ENCODE measurements at places on chromosomes 1 and 21.
A peak's percentile ranks its signal among the peaks of the same experiment; 100 is the strongest.

DNA sequence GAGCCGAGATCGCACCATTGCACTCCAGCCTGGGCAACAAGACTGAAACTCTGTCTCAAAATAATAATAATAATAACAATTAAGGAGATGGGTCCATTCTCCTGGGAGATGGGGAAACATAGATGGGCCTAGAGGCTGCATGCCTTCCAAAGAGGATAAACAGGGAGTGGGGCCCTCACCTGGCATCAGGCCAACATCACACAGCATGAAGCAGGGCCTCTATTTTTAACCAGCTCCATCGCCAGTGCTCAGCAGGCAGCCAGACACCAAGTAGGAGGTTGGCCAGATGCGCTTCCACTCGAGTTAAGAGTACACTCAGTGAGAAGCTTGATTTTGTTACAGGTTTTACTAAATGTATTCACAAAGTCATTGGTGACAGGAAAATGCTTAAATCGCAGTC lies 352.0 kb downstream of the RRAGC start:
- no peak for DNase-seq

DNA sequence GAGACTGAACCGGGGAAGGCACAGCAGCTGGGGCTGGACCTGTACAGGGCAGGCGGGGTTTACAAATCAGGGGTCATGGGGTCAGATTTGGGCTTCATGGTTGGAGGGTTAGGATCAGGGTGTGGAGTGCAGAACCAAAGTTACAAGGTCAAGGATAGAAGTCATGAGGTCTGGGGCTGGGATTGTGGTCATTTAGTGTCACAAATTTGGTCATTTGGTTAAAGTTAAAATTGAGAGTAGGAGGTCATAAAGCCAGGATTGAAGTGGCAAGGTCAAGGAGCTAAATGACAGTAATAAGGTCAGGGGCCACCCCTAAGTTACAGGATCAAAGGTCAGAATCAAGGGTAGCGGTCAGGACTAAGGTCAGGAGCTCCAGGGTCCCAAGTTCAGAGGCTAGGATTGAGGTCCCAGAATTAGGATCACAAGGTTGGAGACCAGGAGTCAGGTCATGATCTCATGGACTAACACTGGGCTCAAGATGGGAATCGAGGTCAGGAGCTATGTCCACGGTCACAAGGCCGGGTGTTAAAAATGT lies 20.4 kb downstream of the SERINC2 start:
- no peak for DNase-seq

GRCh38 chr1:8708259-8708658 lies 109.2 kb downstream of the RERE start:
- DNase-seq: no peak

- DNase-seq: peak; percentile 70
Observed at GRCh38 chr1:1778663-1779319, 521 bp upstream of the NADK start.

DNA sequence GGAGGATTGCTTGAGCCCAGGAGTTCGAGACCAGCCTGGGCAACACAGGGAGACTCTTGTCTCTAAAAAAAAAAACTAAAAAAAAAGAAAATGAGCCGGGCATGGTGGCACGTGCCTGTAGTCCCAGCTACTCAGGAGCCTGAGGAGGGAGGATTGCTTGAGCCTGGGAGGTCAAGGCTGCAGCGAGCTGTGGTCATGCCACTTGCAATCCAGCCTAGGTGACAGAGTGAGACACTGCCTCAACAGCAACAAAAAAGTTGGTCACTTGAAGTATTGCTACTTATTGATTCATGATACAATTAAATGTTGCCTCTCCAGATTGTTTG lies 57.9 kb upstream of the CXADR start:
- DNase-seq: no peak

- no peak for DNase-seq
Observed at GRCh38 chr1:56472860-56473259, 106.5 kb downstream of the PLPP3 start.

DNA sequence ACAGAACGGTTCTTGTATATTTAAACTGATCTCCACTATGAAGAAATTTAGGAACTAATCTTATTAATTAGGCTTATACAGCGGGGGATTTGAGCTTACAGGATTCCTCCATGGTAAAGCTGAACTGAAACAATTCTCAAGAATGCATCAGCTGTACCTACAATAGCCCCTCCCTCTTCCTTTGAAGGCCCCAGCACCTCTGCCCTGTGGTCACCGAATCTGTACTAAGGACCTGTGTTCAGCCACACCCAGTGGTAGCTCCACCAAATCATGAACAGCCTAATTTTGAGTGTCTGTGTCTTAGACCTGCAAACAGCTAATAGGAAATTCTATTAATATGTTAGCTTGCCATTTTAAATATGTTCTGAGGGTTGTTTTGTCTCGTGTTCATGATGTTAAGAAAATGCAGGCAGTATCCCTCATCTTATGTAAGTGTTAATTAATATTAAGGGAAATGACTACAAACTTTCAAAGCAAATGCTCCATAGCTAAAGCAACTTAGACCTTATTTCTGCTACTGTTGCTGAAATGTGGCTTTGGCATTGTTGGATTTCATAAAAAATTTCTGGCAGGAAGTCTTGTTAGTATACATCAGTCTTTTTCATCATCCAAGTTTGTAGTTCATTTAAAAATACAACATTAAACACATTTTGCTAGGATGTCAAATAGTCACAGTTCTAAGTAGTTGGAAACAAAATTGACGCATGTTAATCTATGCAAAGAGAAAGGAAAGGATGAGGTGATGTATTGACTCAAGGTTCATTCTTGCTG lies 147.2 kb downstream of the NR5A2 start:
- DNase-seq: no peak

- no peak for DNase-seq
Observed at GRCh38 chr1:153532181-153532580, 3.6 kb downstream of the S100A6 start.

- DNase-seq: no peak
Observed at GRCh38 chr1:196543833-196544232, 64.4 kb downstream of the KCNT2 start.

- no peak for DNase-seq
Observed at GRCh38 chr1:203860396-203861025, 888 bp upstream of the SNRPE start.

- no peak for DNase-seq
Observed at GRCh38 chr1:181783208-181783607, 278.3 kb downstream of the ZNF648 start.

DNA sequence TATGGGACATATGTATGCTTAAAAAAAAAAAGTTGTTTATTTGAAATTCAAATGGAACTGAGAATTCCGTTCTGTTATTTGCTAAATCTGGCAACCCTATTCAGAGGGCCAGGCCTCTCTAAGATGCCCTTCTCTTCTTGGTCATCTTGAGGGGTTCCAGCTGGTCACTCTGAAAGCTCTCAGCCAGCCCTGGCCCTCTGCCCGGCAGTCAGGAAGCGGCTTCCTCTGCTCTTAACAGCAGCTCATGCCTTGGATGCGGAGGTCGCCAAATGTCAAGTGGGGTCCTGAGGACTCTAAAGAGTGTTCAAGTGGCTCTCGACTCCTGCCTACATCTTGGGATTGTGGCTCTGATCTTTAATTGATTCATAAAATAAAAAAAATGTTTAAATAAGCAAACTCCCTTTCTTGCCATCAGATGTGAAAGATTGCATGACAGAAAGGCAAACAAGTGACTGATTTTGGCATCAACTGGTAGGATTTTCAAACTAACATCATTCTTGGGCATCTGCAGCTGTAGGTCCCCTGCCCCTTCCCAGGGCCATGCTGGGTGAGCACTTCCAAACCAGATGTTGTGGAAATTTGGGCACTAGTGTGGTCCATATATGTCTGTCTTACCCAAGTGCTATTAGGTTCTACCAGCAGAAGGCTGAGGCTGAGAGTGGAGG lies 130.8 kb downstream of the PRDM2 start:
- no peak for DNase-seq

- no peak for DNase-seq
Observed at GRCh38 chr1:64733581-64734286, 11.1 kb upstream of the RAVER2 start.

DNA sequence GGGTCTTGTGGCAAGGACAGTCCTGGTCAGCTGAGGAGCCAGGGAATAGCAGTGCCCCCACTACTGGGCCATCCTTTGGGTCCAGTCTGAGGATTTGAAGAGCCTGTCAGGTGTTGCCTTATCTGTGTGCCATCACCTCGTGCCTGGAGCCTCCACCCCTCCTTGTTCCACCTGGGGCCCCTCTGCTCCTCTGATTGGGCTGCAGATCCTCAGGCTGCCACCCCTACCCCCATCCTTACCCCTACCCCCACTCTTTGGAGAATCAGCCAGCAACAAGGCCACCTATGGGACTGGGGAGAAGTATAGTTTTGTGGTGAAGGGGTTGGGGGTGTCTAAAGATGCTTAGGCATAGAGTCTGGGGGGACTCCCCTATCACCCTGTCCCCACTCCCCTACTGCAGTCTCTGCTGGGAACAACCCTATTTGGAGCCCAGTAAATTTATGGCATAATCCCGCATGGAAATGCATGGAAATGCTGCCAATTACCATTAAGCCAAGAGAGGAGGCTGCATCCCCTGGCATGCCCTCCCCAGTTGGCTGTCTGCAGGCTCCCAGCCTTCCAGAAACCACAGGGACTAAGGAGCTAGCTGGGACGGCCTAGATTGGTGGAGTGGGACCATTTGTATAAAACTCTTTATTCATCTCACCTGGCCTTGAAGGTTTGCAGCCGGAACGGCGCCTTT lies 142.7 kb upstream of the CSF3R start:
- DNase-seq: no peak

DNA sequence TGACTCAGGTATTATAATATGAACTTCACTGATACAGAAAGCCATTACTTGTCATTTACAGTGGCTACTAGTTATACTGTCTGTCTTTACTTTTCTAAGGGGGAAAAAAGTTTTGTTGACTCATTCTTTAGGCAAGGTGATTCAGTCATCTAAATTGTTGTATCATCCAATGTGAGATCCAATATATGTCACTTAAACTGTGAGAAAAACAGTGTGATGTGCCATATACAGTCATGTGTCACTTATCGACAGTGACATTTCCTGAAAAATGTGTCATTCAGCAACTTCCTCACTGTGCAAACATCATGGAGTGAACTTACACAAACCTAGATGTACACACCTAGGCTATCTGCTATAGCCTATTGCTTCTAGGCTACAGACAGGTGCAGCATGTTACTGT lies 57.6 kb downstream of the KCNK2 start:
- DNase-seq: no peak

- no peak for DNase-seq
Observed at GRCh38 chr1:9143250-9143649, 14.3 kb upstream of the GPR157 start.

- DNase-seq: no peak
Observed at GRCh38 chr1:61083807-61084440, 1.6 kb downstream of the NFIA start.

DNA sequence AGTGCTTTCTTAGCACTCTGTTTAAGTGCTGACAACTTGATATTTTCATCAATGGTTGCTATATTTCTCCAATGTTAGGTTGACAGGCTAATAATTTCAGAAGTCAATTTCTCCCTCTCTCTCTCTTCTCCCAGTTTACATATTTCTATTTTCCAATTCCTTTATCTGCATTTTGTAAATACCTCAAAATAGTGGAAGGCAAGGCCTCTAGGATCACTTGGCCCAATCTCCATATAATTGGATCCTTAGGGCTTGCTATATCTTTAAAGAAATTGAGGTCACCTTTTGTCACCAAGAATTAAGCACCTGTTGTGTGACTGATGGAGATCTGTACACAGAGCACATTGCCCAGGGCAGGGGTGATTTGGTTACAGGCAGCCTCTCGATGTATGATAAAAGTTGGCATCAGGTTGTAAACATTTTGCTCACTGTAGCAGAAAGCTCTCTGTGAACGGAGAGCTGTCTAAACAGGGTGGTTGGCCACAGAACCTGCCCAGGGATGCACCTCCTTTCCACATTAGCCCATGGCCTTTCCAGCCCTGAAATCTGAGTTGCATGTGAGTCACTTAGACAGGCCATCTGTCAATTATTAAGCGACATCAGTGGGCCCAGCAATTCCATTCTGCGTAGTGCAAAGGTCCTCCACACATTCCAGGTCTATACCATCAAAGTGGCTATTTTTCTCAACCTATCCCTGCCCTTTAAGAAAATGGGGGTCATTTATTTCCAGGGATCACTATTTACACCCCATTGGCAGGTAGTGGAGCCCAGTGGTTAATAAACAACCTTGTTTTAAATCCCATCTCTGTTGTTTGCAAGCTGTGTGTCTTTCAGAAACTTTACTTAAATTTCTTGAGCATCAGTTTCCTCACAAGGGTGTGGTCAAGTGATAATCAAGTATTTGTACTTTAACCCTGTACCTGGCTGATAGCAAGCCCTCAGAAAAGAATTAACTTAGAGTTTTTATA lies 29.1 kb upstream of the IRF2BP2 start:
- no peak for DNase-seq

DNA sequence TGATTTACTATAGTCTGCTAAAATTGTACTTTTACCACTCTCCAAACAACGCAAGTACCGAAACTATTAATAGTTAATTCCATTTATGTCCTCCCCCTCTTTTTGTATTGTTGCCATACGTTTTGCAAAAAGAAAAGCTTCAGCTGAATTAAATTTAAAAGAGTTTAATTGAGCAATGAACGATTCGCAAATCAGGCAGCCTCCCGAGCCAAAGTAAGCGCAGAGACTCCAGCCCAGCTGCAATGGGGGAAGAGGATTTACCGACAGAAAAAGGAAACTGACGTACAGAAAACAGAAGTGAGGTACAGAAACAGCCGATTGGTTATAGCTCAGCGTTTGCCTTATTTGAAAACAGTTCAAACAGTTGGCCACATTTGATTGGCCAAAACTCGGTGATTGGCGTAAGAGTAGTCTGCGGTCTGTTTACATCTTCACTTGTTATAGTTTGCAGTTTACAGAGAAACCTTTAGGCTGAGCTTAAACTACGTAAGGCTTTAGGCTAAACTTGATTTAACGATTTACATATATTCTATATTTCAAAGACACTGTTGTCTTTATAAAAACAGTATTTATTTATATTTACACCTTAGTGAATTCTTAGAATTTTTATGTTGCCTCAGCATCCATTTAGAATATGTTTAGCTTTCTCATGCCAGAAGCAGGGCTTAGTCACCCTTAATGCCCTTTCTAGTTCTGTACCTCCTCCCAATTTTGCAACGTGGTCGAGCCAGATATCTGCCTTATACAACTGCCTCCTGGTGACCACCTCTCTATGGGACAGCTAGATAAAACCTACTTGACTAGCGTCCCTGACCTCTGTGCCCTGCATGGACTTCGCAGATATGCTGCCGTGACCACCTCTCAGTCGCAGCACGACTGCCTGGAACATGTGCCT lies 23.8 kb downstream of the CR1 start:
- DNase-seq: no peak

Data from stimulated activated CD4-positive, alpha-beta T cell treated with anti-CD3 and anti-CD28 coated beads, Interleukin-1b, Interleukin-23, amount 100 ng/mL, for 24 hours (primary cell).